ENCODE measurements at places on chromosomes 4 and X. TPM values are rescaled to one million over a fixed set of nuclear protein-coding genes. Genes with fewer than 3 reads are reported as not detected.
A peak's percentile ranks its signal among the peaks of the same experiment; 100 is the strongest.

- no peak overlapping the region for H3K27ac ChIP-seq
- no peaks in the 10 kb centered on the region for H3K36me3 ChIP-seq
- peak overlapping the region; percentile 77 for H3K4me3 ChIP-seq
- no peak for DNase-seq
- H3K27me3 ChIP-seq: peaks cover 38% of the 10 kb centered on the region
Observed at GRCh38 chr4:170025523-170026252, 507 bp downstream of the MFAP3L start.

- no peak overlapping the region for H3K4me3 ChIP-seq
- H3K27ac ChIP-seq: no peak overlapping the region
- peaks cover 3% of the 10 kb centered on the region for H3K4me1 ChIP-seq
- no peak for DNase-seq
- H3K36me3 ChIP-seq: no peaks in the 10 kb centered on the region
- H3K27me3 ChIP-seq: no peaks in the 10 kb centered on the region
Observed at GRCh38 chr4:82712561-82712960, 86.0 kb downstream of the SCD5 start.

The UGT2B17 gene
- total RNA-seq: 0.13 TPM

DNA sequence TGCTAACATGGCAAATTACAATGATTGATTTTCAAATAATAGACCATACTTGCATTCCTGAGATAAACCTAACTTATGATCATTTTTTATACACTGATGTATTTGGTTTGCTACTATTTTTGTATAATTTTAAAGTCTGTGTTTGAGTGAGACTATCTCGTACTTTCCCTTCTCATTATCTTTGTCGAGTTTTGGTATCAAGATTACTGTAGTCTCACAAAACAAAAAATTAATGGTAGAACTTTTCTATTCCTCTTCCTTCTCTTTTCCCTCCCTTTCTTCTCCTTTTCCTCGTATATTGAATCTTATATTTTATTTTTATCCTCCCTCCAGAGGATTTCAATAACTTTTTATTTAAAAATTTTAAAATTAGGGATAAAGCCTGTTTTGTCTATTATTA is 41.5 kb downstream of the RGS12 start:
- DNase-seq: no peak
- no peak overlapping the region for H3K4me3 ChIP-seq
- no peak overlapping the region for H3K27ac ChIP-seq
- no peaks in the 10 kb centered on the region for H3K36me3 ChIP-seq

- peak overlapping the region; percentile 63 for H3K4me3 ChIP-seq
- DNase-seq: peak; percentile 84
- H3K27me3 ChIP-seq: peaks cover 12% of the 10 kb centered on the region
- H3K36me3 ChIP-seq: peaks cover 4% of the 10 kb centered on the region
- H3K4me1 ChIP-seq: no peaks in the 10 kb centered on the region
- H3K27ac ChIP-seq: peak overlapping the region; percentile 97
Observed at GRCh38 chrX:12975991-12976558, 1.2 kb downstream of the TMSB4X start.

The LDB2 gene
- 37.7 TPM for total RNA-seq

Measured in left lung (tissue), 14 donors.